ENCODE measurements at places on chromosomes 4 and X.

GRCh38 chr4:1578251-1578773, 105.8 kb downstream of the FAM53A start:
- DNase-seq = no peak

GRCh38 chr4:13386405-13387107, 97.6 kb downstream of the RAB28 start:
- DNase-seq = no peak

- DNase-seq = no peak
Observed at GRCh38 chr4:137474711-137475301, 57.5 kb downstream of the PCDH18 start.

DNA sequence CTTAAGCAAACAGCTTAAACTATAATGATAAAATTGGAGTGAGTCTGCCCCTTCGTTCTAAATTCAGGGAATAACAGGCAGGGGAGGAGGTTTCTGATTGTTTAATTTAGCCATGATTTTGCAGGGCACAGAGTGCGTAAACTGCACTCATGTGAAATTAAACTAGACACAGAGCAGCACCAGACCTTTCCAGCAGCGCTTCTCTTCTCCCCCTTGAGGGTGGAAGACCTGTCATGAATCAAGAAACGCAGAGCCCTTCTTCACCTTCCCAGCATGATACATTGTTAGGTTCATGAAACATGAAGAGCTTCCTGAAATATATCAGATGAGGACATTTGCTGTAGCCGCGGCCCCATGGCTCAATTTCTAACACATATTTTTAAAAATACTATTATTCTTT, 63.1 kb downstream of the FAM114A1 start:
- no peak for DNase-seq

GRCh38 chrX:134365904-134366303, 94.1 kb upstream of the HPRT1 start:
- DNase-seq = no peak

DNA sequence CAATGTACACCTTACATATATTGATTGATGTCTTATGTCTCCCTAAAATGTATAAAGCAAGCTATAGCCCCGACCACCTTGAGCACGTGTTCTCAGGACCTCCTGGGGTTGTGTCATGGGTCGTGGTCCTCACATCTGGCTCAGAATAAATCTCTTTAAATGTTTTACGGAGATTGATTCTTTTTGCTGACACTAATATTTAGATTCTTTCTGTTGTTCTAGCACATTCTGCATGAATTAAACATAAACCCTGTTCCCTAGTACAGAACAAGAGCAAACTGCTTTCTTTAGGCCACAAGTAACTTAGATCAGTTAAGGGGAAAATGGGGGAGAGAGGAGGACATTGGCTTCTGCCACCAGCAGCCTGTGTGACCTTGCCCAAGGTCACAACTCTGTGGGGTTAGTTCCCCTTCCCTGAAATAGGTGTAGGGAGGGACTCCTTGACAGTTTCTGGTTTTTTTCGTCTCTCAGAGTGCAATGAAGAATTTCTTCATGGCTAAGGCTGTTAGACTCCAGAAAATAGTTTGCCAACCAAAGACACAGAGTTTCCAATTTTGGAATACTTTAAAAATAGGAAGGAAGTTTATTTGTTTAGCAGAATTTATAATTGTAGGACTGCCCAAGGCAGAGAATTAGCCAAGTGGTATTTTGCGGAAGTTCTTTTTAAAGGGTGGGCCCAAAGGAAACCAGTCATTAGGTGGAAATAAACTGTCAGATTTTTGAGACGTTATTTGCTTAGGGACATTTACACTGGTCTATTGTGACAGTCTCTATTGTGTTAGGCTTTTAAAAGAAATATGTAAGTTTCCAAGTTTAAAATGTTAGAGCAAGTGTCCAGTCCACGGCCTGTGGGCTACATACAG, 29.4 kb downstream of the PTTG2 start:
- no peak for DNase-seq

GRCh38 chrX:18537524-18537923, 112.1 kb downstream of the CDKL5 start:
- no peak for DNase-seq

GRCh38 chrX:13257223-13258051, 62.4 kb downstream of the ATXN3L start:
- no peak for DNase-seq

DNA sequence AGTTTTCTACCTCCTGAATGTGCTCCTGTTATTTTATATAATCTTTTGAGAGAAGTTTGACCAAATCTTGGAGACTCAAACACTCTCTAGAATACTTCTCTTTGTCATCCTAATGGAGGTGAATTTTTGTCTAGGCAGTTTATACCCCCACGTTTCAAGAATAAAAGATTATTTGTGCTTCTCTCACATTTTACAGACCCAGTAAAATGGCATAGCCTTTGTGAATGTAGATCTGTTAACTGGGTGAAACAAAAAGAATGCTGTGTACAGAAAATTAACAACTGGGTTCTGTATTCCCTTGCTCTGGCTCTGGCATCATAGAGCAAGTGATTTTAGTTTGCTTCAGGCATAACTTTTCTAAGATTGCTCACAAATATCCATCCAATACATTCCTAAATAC, 26.1 kb downstream of the GASK1B start:
- DNase-seq = no peak

DNA sequence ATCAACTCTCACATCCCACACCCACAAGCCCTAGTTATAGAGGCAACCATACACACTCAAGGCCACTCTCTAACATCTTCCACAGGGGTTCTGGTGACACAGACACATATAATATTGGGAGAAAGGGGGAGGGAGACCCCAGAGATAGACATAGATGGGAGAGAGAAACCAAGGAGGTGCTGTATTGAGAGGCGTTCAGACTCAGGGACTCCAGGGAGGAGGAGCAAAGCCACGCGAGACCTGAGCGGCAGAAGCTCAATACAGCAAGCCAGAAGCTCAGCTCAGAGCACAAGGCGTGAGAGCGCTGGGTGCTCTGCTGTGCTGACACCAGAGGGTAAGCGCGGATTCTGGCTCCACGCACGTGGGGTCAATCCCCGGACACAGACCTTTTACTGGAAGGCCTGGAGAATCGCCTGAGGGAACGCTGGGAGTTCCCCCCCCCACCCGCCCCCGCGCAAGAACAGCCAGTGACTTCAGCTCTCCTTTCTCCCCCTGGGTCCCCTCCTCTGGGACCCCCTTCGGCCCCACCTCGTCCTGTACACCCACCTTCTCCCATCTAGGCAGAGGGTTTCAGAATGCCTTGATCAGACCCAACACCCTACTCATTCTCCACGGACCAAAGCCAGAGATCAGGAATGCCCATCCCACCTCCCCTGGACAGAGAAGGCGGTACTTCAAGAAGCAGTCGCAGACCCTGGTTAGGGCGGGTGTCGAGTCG, 8.7 kb downstream of the MSX1 start:
- DNase-seq = no peak

GRCh38 chrX:56803850-56804681, 75.0 kb downstream of the NBDY start:
- DNase-seq = no peak

- no peak for DNase-seq
Observed at GRCh38 chrX:29043746-29044145, 456.5 kb downstream of the IL1RAPL1 start.

DNA sequence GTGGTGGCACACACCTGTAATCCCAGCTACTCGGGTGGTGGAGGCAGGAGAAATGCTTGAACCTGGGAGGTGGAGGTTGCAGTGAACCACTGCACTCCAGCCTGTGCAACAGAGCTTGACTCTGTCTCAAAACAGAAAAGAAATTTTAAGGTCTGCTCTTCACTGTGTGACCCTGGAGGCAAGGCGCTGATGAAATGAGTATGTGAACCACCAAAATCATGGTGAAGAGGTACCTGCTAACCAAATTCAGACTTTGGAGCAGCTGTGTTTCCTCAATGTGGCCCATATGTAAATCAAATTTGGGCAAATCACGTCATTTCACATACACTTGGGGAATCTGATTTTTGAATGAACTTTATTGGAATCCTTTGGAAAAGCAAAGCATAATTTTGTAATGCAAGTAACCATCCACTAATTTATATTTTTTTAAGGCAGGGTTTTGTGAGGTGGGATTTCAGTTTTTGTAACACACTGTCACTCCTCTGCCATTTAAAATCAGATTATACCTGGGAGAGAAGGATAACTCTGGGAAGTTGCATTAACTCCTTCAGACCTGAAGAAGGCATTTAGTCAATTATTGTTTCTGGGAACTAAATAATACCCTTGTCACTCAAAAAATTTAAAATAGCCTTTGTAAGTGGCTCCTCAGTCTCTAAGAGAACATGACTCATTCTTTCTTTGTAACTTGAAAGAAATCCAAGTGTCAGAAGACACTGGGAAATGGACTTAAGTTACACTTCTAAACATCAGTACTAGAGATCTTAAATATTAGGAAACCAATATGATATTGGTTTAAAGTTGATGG, 24.0 kb downstream of the DOCK11 start:
- DNase-seq = no peak

DNA sequence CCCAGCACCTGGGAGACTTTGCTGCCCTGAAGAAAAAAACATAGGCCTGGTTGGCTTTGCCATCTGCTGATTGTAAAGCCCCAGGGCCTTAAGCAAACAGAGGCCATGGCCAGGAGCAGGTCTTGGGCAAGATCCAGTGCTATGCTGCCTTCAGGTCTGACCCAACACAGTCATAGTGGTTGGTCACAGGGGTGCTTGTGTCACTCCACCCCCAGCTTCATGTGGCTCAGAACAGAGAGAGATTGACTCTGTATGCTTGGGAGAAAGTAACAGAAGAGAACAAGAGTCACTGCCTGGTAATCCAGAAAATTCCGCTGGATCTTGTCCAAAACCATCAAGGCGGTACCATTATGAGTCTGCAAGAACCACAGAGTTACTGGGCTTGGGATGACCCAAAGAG, 24.4 kb upstream of the SMARCA5 start:
- no peak for DNase-seq

GRCh38 chrX:137101273-137101990, 67.6 kb upstream of the GPR101 start:
- no peak for DNase-seq

DNA sequence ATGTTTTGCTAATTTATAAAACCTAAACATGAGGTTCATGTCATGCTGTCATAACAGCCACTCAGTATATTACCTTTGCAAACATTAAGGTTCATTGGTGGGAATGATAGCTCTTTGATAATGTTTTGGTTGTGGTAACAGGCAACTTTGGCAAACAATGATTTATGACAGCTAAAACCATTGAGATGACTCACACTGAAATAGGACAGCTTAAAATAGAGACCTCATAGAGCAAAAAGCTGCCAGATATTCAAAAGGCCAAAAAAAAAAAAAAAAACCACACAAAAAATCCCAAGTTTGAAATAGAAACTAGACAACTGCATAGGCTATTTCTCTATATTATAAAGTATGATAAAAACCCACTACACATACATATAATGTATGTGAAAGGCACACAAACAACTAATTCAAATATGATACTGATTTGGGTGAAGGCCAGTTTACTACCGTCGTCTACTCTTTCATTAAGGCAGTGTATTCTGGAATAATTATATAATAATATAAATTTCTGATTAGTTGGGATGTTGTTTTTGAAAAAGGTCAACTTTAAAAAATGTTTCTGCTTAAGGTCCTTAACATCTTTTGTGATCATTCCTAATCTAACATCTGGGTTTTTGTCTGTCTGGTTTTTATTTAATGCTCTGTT, 646.0 kb upstream of the PITX2 start:
- DNase-seq = no peak

GRCh38 chrX:136867518-136867917, 13.0 kb downstream of the RBMX start:
- no peak for DNase-seq

DNA sequence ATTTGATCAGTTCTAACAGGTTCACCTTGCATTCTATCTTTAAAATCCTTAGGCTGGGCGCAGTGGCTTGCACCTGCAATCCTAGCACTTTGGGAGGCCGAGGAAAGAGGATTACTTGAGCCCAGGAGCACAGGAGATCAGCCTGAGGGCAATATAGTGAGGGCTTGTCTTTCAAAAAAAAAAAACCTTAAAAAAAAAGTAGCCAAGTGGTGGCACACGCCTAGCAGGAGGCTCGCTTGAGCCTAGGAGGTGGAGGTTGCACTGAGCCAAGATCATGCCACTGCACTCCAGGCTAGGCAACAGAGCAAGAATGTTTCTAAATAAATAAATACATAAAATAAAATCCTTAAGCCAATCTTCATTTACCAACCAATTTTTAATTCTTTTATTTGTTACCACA, 75.6 kb downstream of the PRSS12 start:
- DNase-seq = no peak

- no peak for DNase-seq
Observed at GRCh38 chr4:101356928-101357327, 9.6 kb upstream of the PPP3CA start.

- DNase-seq = no peak
Observed at GRCh38 chr4:173801876-173802661, 272.0 kb upstream of the HAND2 start.

- no peak for DNase-seq
Observed at GRCh38 chrX:140526171-140526570, 21.3 kb upstream of the SOX3 start.

- no peak for DNase-seq
Observed at GRCh38 chrX:23380581-23380980, 45.9 kb downstream of the PTCHD1 start.

- no peak for DNase-seq
Observed at GRCh38 chrX:133306316-133306715, 88.2 kb upstream of the TFDP3 start.

- no peak for DNase-seq
Observed at GRCh38 chr4:123984886-123985285, 588.3 kb downstream of the SPRY1 start.

- no peak for DNase-seq
Observed at GRCh38 chrX:12947545-12948235, 27.2 kb upstream of the TMSB4X start.

GRCh38 chr4:37603070-37603468, 83.1 kb downstream of the RELL1 start:
- DNase-seq = peak; percentile 74

DNA sequence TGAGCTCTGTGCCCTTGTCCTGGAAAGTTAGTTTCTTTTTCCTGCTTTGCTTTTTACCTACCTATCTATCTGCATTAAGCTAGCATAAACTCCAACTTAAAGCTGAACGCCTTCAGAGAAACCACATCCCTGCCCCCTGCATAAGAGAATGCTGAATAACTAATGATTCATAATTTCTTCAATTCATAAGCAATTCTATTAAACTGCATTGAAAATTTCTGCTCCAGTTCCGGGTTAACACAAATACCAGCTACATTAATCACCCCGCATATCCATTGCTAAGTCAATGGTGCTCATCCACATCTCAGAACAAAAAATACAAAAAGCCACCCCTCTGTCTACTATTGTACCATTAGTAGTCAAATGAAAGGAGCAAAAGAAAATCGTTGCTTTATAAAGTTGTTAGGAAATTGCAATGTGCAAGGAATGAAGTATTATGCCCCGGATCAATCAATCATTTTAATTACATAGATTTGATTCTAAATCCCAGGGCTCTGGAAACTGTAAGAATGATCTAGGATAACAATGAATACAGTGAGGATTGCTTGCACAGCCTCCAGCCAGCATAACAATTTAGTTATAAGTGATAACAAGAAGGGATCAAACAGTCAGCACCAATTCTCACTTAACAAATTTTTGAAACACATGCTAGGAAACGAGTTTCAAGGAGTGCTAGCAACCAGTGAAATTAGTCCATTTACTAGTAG, 106.8 kb downstream of the ELOVL6 start:
- no peak for DNase-seq

All from stimulated activated CD4-positive, alpha-beta T cell treated with anti-CD3 and anti-CD28 coated beads, Interleukin-4, amount 100 ng/mL, for 1 hour (primary cell).